Nucleus accumbens (tissue), 56 donors: ENCODE measurements at places on chromosomes 6 and 20.

DNA sequence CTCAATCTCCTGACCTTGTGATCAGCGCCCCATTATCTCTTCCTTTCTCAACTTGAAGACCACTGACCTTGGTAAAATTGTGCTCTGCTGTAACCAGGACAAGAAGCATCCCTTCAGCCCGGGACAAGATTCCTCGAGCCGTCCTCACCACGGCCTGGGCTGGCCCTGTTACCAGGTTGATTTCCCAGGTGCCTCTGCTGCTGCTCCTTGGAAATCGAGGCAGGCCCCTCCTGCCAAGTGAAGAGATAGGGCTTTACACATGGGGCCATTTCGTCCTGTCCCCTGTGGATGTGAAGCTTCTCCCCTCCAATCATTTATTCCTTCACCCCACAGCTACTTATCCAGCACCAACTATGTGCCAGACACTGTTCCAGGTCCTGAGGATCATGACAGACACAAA, 21.5 kb downstream of the RAB44 start:
- no peak for DNase-seq

DNA sequence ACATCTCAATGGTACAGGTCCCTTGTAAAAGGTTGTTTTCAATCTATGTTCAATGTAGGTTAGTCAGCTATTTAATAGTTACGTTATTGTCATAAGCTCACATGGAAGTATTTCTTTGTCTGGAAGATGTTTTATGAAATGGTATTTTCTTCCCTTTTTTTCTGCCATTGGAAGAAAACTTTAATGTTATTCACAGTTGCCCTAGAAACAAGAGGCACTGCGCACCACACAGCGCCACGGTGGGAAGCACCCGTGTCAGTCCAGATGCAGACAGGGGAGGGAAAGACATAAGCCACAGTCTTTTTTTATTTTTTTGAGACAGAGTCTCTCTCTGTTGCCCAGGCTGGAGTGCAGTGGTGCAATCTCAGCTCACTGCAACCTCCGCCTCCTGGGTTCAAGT, 82.1 kb downstream of the GCNT2 start:
- DNase-seq, result no peak

DNA sequence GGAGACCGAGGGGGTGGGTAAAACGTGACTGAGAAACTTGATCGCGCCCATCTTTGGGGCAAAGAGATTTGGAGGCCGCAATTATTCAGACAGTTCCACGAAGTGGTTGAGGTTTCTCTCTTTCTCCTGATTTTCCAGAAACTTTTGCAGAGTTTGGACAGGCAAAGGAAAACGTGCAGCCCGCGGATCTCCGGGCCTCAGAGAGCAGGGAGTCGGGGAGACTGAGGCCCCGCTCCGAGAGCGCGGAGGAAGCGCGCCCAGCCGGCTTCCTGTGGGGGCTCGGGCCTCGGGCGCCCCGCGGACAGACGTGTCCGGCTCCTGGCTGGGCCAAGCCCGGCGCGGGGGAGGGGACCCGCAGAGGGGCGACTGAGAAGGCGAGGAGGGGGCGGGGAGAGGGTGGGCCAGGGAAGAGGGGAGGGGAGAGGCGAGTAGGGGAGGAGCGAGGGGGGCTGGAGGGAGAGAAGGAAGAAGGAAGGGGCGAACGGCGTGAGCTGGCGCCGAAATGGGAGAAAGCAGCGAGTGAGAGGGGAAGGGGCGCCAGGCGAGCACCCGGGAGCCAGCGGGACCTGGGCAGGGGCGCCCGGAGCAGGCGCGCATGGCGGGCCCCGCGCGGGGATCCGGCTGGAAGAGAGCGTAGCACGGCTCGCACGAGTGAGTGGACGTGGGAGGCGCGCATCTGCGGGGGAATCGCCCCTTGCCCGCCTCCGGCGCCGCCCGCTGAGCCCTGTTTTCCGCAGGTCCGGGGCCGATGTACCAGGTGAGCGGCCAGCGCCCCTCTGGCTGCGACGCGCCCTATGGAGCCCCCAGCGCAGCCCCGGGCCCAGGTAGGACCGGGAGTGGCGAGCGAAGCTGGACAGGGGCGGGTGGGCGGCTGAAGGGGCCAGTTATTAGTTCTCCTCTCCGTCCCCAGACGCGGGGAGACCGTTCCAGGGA, at the start of gene MDFI:
Gene MDFI (plus strand): TSS at position 467 of the 933 bp plus-strand sequence. CDS start 282 bp downstream, at position 749.
- no peak for DNase-seq

DNA sequence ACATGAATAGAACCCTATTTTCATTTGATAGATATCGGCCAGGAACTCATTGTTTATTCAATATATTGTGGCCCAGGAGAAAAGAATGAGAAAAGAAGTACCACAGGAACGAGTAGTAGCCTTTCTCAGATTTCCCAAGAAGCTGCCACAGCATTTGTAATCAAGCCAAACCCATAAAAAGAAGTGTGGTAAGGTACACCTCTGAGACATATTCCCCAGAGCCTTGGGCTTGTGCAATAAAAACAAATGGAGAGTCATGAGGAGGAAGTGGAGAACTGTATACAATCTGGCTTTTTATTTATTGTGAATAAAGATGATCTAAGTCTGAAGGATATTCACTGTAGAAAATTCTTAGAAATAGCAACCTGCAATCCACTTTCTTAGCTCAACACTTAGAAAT, 36.7 kb downstream of the KIF6 start:
- DNase-seq, result no peak

DNA sequence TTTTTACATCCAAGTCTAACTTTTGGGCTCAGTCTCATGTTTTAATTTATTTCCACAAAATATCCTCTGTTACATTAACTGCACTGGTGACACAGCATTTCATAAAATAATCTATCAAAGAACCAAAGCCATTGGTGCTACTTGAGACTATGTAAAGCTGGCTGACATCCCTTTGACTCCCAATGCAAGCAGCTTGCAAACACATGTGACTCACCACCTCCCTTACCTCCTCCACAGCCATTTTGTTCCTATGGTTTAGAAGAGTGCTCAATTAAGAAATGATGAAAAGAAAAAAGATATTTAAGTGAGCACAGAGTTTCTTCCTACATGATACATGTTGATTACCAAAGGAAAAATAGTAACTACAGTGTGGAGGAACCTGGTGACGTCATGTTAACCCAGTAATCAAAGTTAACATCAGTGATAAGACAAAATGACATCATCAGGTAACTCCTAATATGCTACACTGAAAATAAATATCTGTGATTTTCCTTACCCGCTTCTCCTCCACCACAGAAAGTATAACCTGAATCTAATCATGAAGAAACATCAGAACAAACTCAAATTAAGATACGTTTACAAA, 53.3 kb upstream of the LGSN start:
- no peak for DNase-seq

- no peak for DNase-seq
Measured at GRCh38 chr6:170407200-170407599, 100.6 kb downstream of the FAM120B start.

GRCh38 chr6:151317103-151317994, 74.0 kb downstream of the ZBTB2 start:
- DNase-seq, result no peak

DNA sequence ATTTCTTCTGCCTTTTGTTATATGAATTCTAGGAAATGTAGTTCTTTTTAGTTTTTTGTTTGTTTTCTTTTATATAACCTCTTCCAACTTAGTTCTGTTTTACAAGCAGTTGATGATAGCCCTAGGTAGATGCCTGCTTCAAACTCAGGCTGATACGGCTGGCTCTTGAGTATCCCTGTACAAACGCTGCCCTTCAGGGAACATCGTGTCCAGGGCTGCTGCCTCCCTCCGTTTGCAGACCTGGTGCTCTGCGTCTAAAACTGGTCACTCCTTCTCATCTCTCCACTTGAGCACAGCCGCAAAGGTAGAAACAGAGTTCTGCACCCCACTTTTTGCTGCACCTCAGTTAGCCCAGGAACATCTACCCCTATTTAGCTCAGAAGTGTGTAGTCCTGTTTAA, 310.1 kb downstream of the PRL start:
- no peak for DNase-seq

- no peak for DNase-seq
Measured at GRCh38 chr6:170130201-170130621, 160.7 kb downstream of the DLL1 start.

DNA sequence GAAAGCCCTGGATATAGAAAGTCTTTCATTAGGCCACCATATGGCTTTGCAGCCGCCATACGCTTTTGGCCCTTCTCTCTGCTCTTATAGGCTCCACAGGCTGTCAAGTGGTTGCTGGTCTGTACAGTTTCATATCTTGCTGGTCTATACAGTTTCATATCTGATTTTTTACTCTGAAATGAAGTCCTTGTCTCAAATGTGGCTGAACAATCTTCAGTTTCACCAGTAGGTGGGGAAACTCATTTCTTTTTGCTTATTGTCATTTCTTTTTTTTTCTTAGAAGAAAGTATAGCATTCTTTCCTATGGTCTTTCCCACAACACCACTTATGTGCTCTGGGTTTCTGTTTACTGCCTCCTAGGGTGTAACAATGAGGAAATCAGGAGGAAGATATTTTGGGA, 771.4 kb upstream of the MMS22L start:
- no peak for DNase-seq

GRCh38 chr20:51800060-51800871, 2.1 kb downstream of the SALL4 start:
- peak; percentile 45 for DNase-seq

GRCh38 chr6:93376026-93376540, 43.3 kb downstream of the EPHA7 start:
- DNase-seq, result no peak

GRCh38 chr20:36113036-36113435, 41.5 kb upstream of the EPB41L1 start:
- no peak for DNase-seq

DNA sequence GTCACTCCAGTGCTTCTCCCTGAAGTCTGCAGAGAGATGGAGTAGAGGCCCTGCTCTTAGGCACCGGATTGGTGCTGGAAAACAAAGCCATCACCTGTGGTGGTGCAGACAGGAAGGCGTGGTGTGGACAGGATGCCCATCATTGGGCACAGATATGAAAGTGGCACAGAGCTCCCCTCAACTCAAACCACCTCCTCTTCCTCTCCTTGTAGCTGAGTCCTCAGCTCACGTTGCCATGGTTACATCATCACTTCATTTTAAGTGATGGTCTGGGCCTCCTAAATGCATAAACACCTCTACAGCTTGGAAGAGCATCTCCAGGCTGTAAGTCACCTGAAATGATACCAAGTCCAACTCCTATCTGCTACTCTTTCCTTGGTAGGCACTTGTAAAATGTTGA, 8.0 kb upstream of the RTF2 start:
- no peak for DNase-seq

DNA sequence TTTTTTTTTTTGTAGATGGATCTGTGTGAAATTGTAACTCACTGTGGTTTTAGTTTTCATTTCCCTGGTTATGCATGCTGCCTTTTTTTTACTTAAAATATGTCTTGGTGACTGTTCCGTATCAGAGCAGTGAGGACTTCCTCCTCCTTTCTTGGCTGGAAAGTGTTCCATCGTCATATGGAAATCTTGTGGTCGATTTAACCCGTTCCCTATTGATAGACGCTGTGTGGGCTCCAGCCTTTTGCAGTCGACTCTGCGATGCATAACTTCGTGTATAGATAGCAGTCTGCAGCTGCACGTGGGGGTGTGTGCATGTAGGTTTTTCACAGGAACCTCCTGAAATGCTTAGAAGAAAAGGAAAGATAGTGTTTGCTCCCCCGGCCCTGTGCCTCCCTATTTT, 28.1 kb upstream of the PNPLA1 start:
- no peak for DNase-seq

- no peak for DNase-seq
Measured at GRCh38 chr6:74585753-74586152, 620.1 kb downstream of the COL12A1 start.

DNA sequence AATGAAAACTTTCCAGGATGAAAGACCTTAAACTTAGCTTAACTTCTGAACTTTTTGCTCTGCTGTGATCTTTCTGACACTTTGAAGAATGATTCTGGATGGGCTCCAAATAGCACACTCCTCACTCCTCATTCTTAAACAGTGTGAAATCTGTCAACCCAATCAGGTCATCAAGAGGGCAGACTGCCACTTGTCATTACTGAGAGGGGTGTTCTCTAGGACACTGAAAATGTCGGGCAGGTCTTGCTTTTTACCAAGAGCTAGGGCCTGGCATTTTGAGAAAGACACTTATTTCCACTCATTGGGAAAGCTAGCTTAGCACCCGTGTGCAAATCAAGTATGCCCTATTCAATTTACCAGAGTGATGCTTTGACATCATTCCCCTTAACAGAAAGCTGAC, 122.2 kb downstream of the MTFR2 start:
- DNase-seq, result no peak

DNA sequence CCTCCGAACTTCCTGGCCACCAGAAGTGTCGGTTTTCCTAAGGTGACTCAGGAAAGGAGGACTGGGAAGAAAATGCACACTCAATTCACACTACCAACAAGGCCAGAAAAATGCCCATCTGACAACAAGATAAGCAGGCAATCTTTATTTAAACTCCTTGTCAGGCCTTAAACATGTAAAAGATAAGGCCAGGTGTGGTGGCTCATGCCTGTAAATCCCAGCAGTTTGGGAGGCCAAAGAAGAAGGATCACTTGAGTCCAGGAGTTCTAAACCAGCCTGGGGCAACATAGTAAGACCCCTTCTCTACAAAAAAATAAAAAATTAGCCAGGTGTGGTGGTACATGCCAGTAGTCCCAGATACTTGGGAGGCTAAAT, 7.6 kb upstream of the ID1 start:
- DNase-seq, result no peak

DNA sequence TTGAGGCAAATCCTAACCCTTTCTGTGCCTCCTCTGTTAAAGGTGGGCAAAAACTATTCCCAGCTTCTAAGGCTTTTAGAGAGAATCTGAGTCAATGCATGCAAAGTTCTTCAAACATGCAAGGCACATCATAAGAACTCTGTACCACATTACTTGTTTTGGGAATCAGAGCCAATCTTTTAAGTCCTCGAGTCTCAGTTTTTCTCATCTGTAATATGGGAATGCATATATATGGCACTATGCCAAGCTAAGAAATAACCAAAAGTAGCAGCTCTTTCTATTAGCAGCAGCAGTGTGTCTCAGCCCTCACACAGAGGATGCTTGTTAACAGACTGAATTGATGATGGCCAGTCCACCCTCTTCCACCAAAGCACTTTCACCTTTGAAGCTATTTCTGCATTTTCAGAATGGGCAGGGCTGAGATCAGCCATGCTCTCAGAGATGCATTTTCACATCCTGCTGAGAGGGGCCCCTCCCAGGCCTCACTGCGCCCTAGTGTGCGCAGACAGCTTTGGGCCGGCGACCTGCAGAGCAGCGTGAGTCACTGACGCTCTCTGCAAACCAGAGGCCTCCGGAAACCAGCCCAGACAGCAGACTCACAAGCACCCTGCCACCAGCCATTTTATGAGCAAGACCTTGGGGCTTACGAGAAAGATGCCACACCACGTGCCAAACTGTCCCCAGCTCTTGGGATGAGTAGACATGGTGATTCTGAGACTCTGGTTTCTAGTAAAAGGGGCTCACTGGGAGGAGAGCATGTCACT, 138.0 kb downstream of the NFATC2 start:
- DNase-seq, result no peak
